ENCODE measurements at places on chromosomes 2 and 18.
A peak's percentile ranks its signal among the peaks of the same experiment; 100 is the strongest.

DNA sequence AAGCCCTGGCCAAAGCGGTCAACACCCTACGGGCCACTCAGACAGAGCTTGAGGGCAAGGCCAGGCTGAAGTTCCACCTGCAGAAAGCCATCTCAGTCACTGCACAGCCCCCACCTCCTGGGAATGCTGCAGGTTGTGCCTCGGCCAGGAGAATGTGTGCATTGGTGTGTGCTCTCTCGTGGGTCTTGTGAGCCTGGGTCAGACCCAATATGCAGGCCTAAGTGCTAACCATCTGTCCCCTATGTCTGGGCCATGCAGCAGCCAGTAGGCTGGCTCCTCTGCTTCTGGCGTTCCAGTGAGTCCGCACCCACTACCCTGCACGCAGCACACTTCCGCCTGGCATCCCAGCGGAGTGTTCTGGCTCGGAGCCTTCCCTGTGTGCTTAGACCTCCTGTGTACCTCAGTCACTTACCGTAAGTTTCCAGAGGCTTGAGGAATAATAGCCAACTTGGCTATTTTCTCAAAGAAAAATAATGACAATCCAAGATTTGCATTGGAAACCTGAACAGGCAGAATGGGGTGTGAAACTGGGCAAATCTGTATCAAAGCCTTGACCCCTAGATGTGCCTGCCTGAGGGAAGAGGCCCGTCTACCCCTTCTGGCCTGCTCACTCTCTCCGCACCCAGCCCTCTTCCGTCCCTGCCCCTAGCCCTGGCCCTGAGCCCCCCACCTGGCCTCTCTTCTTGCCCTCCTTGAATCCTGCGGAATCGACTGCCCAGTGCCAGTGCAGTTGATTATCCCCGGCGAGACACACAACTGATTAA is 7.2 kb downstream of the SIX3 start:
- no peak for DNase-seq

- no peak for DNase-seq
These were observed 137.8 kb downstream of the PID1 start for GRCh38 chr2:229133155-229133772.

GRCh38 chr2:69948963-69949645 is 12.3 kb downstream of the ASPRV1 start:
- DNase-seq = no peak

DNA sequence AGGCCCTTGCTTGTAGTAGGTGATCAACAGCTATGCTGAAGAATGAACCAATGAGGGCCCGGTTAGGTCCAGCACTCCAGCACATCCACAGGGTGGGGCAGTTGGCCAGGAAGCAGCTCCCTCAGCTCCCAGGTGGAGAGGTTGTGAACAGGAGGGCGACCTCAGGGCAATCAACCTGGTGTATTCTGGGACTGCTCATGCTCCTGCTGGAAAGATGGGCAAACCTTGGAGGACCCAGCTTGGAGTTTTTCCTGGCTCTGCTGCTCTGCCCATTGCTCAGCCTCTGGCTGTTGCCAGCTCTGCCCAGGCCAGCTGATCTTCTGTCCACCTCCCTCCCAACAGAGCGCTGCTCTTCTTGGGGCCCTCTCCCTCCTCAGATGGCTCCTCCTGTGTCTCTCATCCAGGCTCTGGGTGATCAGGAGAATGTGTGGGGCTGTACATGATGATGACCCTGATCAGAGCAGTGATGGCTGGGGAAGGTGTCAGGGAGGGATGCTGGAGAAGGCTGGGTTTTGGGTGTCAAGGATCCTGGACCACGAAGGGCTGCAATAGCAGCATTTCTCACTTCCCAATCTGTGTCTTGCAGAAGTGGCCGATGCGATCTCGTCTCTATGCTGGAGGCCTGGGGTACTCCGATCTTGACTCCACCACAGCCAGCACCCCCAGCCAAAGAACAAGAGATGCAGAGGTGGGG is 3.4 kb downstream of the TCF23 start:
- no peak for DNase-seq

GRCh38 chr2:64639691-64640090 is 14.0 kb downstream of the SERTAD2 start:
- DNase-seq = no peak

DNA sequence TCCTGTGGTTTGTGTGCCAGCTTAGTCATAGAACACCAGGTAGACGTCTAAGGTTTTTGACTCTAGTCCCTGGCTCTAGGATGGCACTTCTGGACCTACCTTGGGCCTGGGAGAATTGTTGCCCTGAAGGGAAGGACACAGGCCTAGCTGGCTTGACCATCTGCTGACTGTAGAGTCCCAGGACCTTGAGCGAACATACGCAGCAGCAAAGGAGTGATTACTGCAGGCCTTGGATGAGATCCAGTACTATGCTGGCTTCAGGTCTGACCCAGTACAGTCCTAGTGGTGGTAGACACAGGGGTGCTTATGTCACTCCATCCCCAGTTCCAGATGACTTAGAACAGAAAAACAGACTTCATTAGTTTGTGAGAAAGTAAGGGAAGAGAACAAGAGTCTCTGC is 37.7 kb downstream of the ST8SIA3 start:
- no peak for DNase-seq

DNA sequence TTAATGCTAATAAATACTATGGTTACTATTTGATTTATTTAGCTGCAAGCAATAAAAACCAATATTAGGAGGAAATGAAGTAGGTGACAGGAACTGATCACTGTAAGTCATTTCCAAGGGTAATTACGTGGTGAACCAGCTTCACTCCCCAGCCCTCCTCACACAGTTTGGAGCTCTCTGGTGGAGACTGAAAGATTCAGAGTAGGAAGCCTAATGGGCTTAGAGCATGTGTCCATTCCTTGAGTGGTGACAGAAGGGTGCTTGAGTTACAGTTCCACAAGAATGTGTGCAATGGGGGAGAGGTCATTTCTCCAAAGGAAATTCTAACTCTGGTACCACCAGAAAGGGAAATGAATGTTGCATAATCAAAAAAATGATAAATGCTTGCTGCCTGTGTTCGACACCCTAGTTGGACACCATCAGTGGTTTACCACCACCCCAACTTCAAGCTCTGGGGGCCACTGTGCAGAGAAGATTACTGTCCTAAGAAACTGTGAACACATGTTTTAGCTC is 285.1 kb upstream of the MMADHC start:
- no peak for DNase-seq

- no peak for DNase-seq
These were observed 489.6 kb downstream of the PTPRM start for GRCh38 chr18:8056723-8057122.

DNA sequence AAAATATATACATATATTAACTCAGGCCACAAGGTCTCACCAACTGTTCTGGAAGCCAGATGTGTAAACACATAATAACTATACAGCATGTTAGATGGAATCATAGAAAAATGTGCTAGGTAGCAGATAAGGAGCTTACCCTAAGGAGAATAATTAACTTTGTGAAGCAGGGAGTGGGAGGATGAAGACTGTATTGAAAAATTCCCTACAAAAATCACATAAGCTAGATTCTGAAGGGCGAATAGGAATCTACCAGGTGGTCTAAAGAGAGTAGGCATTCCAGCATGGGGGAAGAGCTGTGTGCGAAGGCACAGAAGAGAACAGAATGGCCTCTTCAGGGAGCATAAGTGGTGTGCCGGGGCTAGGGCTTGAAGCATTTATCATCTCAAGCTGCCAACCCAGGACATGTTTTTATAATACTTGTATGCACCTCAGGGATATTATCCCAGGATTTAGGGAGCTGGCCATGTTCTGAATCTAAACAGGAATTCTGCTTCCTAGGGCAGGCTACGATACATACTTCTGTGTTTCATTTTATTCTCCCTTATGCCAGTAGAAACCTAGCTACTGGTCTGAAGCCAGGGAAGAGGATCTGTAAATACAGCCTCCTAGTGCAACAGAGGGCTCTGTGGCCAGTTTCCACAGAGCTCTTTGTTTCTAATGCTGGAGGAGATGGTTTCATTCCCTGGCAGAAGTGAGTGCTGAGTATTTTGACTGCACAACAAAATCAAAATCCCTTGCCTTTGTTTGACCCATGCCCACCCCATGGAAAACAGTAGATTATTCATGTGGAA is 56.7 kb downstream of the NEMP2 start:
- DNase-seq = no peak

DNA sequence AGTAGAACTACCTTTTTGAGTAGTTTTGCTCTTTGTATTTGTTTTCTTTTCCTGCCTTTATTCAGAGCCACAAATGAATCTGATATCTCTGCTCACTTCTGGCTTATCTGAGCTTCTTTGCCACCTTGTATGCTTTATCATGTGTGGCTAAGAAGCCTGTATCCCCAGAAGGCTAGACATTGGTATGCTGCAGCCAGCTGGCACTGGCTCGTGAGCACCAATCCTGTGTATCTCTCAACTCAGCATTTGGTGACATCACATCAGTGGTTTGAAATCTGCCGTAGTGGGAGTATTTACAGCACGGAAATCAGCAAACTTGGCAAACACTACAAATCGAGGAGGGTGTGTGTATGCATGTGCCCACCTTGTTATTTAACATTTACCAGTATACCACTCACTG is 183.7 kb upstream of the LHCGR start:
- no peak for DNase-seq

- DNase-seq = no peak
These were observed 79.0 kb downstream of the CIB4 start for GRCh38 chr2:26561918-26562810.

- no peak for DNase-seq
These were observed 7.0 kb downstream of the ZBTB14 start for GRCh38 chr18:5288517-5288935.

DNA sequence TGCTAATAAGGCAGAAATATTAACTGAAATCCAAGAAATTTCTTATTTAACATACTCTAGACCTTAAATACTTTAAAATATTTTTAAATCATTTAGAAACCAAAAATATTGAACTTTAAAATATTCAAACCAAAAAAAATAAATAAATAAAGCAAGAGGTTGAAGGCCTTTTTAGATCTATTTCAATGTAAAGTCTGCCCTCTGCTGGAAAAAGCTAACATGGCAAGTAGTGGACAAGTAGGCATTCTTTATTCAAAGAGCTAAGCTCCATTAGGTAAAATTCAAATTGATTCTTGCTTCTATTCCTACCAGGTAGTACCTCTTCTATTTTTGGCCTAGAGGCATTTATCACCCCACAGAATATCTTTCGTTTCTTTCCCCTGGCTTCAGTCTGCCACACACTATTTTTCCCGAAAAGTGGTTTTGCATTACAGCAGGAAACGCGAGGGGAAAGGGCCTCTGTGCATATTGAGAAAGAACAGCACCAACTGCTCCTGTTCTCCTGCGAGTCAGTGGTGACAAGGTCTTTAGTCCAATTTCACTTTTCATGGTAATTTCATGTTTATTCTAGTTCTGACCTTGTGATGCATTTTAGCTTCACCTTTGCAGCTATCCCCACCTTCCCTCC is 20.4 kb downstream of the IFIH1 start:
- DNase-seq = peak; percentile 35

- DNase-seq = no peak
These were observed 143.9 kb downstream of the ZBTB7C start for GRCh38 chr18:48265328-48265727.

GRCh38 chr18:54813977-54814565 is 14.2 kb upstream of the RAB27B start:
- DNase-seq = no peak

GRCh38 chr2:225788571-225789094 is 389.1 kb downstream of the NYAP2 start:
- DNase-seq = no peak

- no peak for DNase-seq
These were observed 151.7 kb upstream of the L3MBTL4 start for GRCh38 chr18:6566338-6566911.

DNA sequence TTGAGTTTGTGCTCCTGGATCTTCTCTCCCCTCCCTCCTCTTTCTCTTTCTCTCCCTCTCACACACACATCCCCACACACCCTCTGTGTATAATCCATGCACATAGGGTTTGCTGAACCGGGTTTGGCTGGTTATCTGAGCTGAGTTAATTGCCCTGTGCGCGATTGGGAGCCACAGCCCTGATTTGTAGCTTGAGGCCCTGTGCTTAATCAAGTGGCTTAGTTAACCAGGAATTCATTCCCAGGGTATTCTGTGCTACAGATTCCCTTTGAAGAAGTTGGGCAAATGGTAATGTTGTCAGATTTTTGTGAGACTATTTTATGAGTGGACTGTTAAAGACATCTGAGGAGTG is 6.2 kb downstream of the PARD3B start:
- DNase-seq = no peak

- DNase-seq = no peak
These were observed 42.8 kb downstream of the ATOH8 start for GRCh38 chr2:85796341-85797262.

DNA sequence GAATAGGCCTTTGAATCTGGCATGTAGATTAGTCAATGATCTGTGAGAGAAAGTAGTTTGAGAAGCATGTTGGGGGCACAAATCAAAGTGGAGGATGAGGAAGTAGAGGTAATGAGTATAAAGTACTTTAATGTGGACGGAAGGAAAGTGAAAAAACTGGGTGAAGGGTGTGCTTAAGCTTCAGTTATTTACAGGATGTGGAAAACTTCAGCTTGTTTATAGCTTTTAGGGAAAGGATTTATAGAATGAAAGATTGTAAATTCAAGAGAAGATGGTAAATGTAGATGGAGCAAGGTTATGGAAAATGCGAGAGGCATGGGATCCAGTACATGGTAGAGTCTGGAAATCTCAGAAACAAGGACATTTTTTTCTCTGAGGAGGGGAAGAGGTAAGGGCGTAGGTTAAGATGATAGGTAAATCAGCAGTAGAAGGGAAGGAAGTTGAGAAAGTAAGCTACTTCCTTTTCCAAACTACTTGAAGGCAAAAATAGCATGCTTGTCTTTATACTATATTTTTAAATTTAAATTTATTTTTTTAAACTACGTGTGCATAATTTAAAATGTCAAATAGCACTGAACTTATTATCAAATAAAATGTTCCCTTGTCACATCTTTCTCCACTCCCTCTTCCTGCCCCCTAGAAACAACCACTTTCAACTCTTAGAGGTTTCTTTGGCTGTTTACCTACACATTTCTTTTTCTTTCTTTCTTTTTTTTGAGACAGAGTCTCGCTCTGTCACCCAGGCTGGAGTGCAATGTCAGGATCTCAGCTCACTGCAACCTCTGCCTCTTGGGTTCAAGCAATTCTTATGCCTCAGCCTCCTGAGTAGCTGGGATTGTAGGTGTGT is 8.5 kb downstream of the FAM117B start:
- no peak for DNase-seq

DNA sequence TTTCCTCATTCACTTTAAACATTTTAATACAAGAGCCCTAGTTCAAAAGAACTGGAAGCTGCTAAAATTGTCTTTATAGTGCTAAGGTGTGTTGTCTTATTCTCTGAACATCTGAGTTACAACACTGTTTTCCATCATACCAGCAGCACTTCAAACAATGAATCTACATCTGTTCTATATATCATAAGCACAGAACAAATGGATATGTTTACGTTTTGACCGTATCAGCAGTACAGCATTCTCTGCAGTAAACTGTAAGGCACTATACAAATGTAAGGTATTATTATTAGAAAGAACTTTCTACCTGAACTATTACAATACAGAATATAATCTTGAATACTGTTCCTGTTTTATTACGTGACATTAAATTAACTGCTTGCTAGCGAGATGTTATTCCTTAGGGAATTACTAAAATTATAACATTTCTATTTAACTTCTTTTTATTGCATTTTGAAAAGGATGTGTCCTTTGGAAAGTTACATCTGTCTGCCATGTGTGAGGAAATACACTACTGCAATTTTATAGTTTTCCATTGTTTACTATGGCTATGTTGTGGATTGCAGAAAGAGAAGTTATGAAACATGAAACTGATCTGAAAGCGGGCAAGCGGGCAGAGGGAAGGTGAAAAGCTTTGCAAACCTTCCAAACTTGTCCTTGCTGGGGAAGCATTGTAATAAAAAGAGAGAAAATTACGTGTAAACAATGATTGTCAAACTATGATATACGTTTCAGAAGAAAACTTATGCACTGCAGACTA is 13.7 kb downstream of the NCKAP1 start:
- no peak for DNase-seq

All from activated CD4-positive, alpha-beta T cell treated with anti-CD3 and anti-CD28 coated beads, Interleukin-2, amount 50 U/mL, for 4 hours (primary cell).